ENCODE measurements at places on chromosomes 4 and X.

DNA sequence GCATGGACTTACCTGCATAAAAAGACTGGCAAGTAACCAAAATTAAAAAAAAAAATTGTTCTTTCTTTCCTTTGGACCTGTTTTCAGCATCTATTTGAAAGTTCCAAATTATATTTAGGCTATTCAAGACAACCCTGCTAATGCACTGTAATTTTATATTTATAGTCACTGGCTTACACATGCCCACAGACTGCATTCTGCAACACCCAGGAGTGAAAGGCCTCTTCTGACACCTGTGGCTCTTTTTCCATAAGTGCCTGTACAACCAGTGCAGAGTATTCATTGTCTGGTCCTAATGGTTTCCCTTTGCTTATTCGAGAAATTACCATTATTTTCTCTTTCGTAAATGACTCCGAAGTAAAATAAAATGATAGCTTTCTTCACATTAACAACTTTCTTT, 143.3 kb downstream of the RNF150 start:
- no peak for DNase-seq

DNA sequence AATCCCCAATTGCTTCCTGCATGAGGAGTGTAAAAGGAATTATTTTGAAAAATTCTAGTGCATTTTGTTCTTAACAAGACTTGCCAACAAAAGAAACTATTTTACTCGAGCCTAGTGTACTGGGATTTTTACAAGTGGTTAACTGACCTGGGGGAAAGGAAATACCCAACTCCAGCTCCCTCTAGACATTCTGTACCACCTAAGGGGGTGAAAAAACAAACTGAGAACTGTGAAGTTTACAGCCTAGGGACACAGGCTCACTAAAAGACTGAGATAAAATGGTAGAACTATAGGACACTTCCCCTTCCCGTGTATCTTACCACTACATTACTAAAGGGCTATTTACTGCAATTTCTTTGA, 2.6 kb upstream of the ADH5 start:
- no peak for DNase-seq

- DNase-seq: no peak
Measured at GRCh38 chr4:3291969-3292570, 751 bp upstream of the RGS12 start.

- no peak for DNase-seq
Measured at GRCh38 chrX:66035667-66036066, 4.2 kb downstream of the VSIG4 start.

DNA sequence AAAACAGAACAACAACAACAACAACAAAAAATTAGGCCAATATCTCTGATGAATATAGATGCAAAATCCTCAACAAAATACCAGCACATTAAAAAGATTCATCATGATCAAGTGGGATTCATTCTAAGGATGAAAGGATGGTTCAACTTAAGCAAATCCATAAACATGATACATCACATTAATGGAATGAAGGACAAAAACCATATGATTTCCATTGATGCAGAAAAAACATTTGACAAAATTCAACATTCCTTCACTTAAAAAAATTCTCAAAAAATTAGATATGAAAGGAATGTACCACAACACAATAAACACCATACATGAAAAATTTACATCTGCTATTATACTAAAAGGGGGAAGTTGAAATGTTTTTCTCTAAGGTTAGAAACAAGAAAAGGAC, 103.3 kb downstream of the IL15 start:
- DNase-seq: no peak

GRCh38 chrX:38861489-38861888, 60.2 kb downstream of the MID1IP1 start:
- no peak for DNase-seq

GRCh38 chr4:89797117-89797516, 39.8 kb downstream of the SNCA start:
- no peak for DNase-seq

DNA sequence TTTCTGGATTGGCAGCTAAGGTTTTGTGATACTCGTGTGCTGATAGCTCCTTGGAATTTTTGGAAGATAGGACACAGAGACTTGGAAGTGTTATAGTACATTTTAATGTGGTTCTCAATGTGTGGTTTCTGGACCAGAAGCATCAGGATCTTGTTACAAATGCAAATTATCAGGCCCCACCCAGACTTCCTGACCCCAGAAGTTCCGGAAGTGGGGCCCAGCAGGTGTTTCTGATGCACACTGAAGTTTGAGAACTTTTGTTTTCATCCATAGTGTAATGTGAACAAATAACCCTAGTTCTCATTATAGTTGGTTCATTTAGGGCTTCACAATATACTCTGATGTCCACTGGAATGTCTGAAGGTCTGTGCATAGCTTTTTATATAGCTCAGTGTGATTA, 49.6 kb downstream of the LAMP2 start:
- DNase-seq: peak; percentile 42

DNA sequence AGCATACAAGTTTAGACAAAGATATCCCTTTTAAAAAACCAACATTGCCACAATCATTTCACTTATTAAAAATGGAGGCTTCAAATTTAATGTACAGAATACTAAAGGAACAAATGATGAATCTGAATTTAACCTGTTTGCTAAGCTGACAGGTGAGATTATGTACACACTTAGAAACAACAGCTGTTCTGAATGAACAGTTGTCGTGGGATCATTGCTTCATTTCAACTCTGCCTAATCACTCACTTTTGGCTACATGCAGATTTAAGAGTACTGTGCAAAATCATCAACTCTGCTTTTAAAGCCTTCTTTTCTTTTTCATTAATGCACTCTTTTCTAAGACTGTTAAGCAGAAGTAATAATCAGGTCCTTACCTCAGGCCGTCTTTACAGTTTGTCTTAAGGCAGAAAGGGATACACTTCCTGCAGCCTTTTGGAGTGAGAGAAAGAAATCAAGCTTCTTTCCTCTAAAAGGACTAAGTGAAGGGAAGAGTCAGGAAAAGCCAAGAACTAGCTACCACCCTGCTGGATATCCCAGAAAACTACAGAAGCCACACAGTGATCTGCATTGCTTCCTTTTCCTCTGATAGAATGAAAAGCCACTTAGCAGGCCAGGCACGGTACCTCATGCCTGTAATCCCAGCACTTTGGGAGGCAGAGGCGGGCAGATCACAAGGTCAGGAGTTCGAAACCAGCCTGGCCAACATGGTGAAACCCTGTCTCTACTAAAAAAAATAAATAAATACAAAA, 54.7 kb upstream of the NPNT start:
- DNase-seq: no peak

GRCh38 chr4:1377606-1378261, 28.5 kb downstream of the NKX1-1 start:
- DNase-seq: no peak

DNA sequence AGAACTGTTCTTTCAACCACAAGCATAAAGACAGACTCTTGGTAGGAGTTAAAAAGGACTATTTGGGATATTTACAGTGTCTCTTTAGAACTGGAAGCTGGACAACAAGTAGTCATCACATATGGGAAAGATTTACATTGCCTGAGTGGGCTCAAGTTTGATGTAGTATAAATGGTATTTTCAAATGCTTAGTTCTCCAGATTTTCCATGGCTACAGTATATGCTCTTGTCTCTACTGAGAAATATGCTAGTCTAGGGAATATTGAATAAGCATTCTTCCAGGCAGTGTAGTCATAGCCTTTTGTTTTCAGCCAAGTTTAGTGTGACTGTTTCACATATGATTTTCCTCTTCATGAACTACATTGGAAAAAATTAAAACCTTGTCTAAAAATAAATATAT, 315.6 kb downstream of the ARHGAP24 start:
- DNase-seq: no peak
